Mesothelial cell of epicardium (in vitro differentiated cells): ENCODE measurements at places on chromosomes 12 and 14. TPM values are rescaled to one million over a fixed set of nuclear protein-coding genes. Genes with fewer than 3 reads are reported as not detected.

DNA sequence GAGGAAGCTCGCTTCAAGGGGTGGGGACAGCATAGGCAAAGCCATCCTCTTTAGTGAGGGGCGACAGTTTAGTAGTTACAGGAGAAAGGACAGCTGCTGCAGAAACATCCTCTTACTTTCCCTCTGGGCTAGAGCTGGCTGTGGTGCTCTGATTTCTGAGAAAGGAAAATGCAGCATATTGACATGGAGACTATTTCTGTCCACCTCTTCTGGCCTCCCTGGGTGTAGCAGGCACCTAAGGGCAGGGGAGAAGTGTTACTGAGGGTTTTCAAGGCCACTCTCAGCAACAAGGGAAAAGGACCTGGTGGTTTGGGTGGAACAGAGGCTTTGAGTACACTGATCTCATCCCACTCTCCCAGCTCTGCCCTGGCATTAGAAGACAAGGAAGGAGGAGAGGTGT is 40.0 kb upstream of the CTDSP2 start:
- no peak for DNase-seq
- peaks cover 36% of the 10 kb centered on the region for H3K4me1 ChIP-seq
- no peak overlapping the region for H3K4me3 ChIP-seq
- H3K36me3 ChIP-seq, result peaks cover 4% of the 10 kb centered on the region
- H3K27me3 ChIP-seq, result peaks cover 2% of the 10 kb centered on the region

DNA sequence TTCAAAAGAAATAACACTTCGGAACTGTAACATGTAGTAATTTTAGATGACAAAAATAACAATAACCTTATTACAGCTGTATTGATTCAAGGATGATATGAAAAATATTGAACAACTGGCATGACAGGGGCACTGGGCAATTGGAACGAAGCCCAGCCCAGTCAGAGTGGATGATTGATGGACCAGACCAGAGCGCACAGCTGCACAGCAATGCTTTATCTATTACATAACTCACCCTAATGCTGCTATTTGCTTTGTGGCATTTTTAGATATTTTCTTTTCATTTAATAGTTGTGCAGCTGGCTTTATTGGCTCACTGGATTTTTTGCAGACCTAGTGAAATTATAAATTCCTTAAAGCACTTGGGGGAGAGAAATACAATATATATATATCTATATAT is 26.9 kb upstream of the FERMT2 start:
- no peaks in the 10 kb centered on the region for H3K27me3 ChIP-seq
- H3K27ac ChIP-seq, result no peak overlapping the region
- no peak overlapping the region for H3K4me3 ChIP-seq
- no peaks in the 10 kb centered on the region for H3K36me3 ChIP-seq
- peaks cover 18% of the 10 kb centered on the region for H3K4me1 ChIP-seq

DNA sequence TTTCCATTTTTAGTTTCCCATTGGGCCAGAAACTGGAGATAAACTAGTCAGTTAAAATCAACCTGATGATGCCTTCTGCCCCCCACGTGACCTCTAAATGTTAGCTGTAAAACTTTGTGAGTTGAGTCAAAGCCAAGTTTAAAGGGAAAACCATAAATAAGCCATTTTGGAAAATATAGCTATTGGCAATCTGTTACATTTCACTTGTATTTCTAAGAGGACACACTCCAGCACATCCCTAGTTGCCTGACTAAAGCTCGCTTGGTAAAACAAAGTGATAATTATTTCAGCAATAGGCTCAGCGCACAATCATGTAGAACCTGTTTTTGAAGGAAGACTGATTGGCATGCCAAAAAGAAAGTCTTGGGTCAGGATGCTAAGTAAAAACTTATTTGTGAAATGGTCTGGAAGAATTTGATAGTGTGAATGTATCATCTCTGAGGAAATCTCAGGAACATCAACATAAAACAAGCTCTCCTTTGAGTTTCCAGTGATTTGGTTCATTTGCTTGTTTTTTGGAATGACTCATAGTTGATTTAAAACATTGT is 49.2 kb upstream of the AEBP2 start:
- H3K27me3 ChIP-seq, result no peaks in the 10 kb centered on the region
- peak overlapping the region; percentile 17 for H3K27ac ChIP-seq
- DNase-seq, result no peak
- no peak overlapping the region for H3K4me3 ChIP-seq

Gene FAM181A
- not detected in 3 replicates for total RNA-seq

- H3K27me3 ChIP-seq, result peaks cover 65% of the 10 kb centered on the region
- no peaks in the 10 kb centered on the region for H3K36me3 ChIP-seq
- H3K27ac ChIP-seq, result no peak overlapping the region
- no peak overlapping the region for H3K4me3 ChIP-seq
- peaks cover 3% of the 10 kb centered on the region for H3K4me1 ChIP-seq
- DNase-seq, result no peak
Observed at GRCh38 chr12:5390174-5390799, 41.6 kb upstream of the NTF3 start.

Gene DENND5B
- 27.1 to 27.7 TPM (median 27.2 TPM) in 3 replicates for total RNA-seq

GRCh38 chr14:71242237-71242748 is 335.0 kb downstream of the PCNX1 start:
- peaks cover 2% of the 10 kb centered on the region for H3K27me3 ChIP-seq
- H3K36me3 ChIP-seq, result no peaks in the 10 kb centered on the region
- peak overlapping the region; percentile 14 for H3K27ac ChIP-seq
- no peak overlapping the region for H3K4me3 ChIP-seq
- H3K4me1 ChIP-seq, result peaks cover 12% of the 10 kb centered on the region

GRCh38 chr12:71108355-71108754 is 49.4 kb downstream of the TSPAN8 start:
- DNase-seq, result no peak
- H3K36me3 ChIP-seq, result no peaks in the 10 kb centered on the region
- no peaks in the 10 kb centered on the region for H3K4me1 ChIP-seq
- H3K4me3 ChIP-seq, result no peak overlapping the region
- H3K27me3 ChIP-seq, result no peaks in the 10 kb centered on the region
- H3K27ac ChIP-seq, result no peak overlapping the region

GRCh38 chr14:99055816-99056215 is 216.2 kb downstream of the BCL11B start:
- no peak for DNase-seq
- H3K27me3 ChIP-seq, result no peaks in the 10 kb centered on the region
- no peak overlapping the region for H3K27ac ChIP-seq
- no peak overlapping the region for H3K4me3 ChIP-seq
- H3K4me1 ChIP-seq, result no peaks in the 10 kb centered on the region

Gene ADGRD1
- 5.5 to 7.7 TPM (median 7.2 TPM) in 3 replicates for total RNA-seq

Gene CLEC1A
- total RNA-seq, result 0.32 to 0.51 TPM (median 0.49 TPM) in 3 replicates

Gene CYP27B1
- total RNA-seq, result 3.3 to 4.7 TPM (median 4.0 TPM) in 3 replicates

- peaks cover 11% of the 10 kb centered on the region for H3K36me3 ChIP-seq
- H3K4me1 ChIP-seq, result peaks cover 11% of the 10 kb centered on the region
- no peak overlapping the region for H3K27ac ChIP-seq
- DNase-seq, result no peak
Observed at GRCh38 chr12:45336331-45336730, 120.4 kb downstream of the ANO6 start.

DNA sequence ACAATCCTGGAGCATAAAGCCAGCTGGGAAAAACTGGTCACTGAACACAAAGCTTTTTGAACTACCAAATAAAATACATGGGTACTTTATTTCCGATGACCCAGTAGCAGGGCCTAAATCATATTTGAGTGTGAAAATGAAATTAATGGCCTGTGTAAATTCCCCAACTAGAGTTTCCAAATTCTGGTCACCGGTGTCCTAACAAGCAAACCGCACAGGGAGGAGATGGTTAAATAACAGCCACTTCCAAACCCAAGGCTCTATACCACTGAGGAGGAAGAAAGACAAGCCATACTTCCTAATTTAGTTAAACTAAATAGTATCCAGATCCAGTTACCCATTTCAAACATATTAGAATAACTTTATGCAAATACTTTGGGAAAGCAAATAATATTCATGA is 40.1 kb upstream of the DUSP6 start:
- peaks cover 29% of the 10 kb centered on the region for H3K4me1 ChIP-seq
- no peaks in the 10 kb centered on the region for H3K27me3 ChIP-seq
- DNase-seq, result no peak
- H3K27ac ChIP-seq, result no peak overlapping the region
- H3K36me3 ChIP-seq, result no peaks in the 10 kb centered on the region

DNA sequence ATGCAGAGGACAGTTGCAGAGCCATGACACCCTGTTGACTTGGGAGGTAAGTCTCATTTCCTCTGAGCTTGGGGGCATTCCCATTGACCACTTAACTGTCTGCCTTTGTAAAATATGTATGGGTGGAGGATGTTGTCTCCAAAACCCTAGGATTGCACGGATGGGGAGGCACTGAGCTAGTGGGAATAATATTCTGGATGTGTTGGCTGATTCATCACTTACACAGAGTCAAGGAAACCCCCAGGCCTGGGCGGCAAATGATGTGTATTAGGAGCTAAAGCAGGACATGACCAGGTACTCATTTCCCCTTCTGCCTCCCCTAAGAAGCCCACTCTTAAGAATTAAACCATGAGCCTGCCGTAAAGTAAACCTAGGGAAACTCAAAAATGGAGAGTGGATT is 319.4 kb downstream of the VRK1 start:
- H3K27me3 ChIP-seq, result peaks cover 54% of the 10 kb centered on the region
- H3K4me1 ChIP-seq, result peaks cover 2% of the 10 kb centered on the region
- H3K27ac ChIP-seq, result no peak overlapping the region
- H3K4me3 ChIP-seq, result no peak overlapping the region
- H3K36me3 ChIP-seq, result no peaks in the 10 kb centered on the region

GRCh38 chr14:68047906-68048305 is 228.3 kb downstream of the RAD51B start:
- peak overlapping the region; percentile 7 for H3K27ac ChIP-seq
- peaks cover 5% of the 10 kb centered on the region for H3K36me3 ChIP-seq
- H3K4me3 ChIP-seq, result no peak overlapping the region
- DNase-seq, result no peak
- H3K27me3 ChIP-seq, result no peaks in the 10 kb centered on the region

GRCh38 chr12:118870551-118870950 is 110.8 kb upstream of the SRRM4 start:
- no peak overlapping the region for H3K27ac ChIP-seq
- peaks cover 14% of the 10 kb centered on the region for H3K27me3 ChIP-seq
- DNase-seq, result no peak
- no peaks in the 10 kb centered on the region for H3K4me1 ChIP-seq
- no peak overlapping the region for H3K4me3 ChIP-seq

Gene ARG2
- 2.5 to 4.5 TPM (median 2.9 TPM) in 3 replicates for total RNA-seq

DNA sequence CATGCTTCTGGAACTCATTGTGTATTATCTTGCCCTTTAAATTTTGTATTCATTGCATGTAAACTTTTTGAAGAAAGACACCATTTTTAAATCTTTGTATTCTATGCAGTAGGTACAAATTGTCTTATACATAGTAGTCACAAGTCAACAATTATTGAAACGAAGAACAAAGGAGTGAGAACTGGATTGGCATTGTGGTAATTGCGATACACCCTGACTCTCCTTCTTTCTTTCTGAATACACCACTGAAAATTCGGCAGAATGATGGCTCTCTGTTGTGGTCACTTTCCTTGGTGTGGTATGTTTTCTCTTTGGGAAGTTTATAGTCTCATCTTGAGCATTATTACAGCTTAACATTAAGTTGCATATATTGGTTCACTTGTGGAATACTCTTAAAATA is 34.1 kb downstream of the SLC16A7 start:
- no peak for DNase-seq
- no peak overlapping the region for H3K27ac ChIP-seq
- H3K36me3 ChIP-seq, result no peaks in the 10 kb centered on the region
- peaks cover 4% of the 10 kb centered on the region for H3K4me1 ChIP-seq
- no peak overlapping the region for H3K4me3 ChIP-seq

DNA sequence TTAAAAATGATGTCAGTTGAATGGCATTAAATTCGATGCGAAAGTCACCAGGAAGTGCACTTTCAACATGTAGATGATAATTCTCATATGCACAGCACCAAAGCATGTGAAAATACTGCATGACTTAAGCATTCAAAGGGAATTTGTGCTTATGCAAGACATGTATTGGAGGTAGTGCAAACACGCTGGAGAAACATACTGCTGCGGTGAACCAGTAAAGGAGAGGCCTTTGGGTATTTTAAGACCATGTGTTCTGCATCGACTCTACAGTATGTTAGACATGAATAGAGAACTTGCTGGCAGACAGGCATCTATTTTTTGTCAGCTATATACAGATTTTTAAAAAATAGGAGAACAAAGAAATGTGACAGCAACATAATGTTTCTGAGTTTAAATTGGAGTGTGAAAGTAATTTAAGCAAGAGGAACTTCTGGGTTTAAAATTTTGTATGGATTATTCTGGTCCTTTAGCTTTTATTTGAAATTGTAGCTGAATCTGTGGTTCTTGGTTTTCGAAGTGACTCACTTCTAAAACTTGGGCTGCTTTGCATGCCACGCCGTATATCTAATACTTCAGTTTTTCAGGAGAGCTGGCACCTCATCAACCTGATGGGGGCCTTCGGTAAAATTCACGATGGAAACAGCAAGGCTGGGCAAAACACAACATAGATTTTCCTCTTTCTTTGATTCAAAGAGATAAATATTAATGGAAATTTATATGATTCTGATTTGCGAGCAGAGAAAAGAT is 408.7 kb downstream of the APAF1 start:
- no peak overlapping the region for H3K27ac ChIP-seq
- no peaks in the 10 kb centered on the region for H3K27me3 ChIP-seq
- H3K4me1 ChIP-seq, result no peaks in the 10 kb centered on the region
- no peak overlapping the region for H3K4me3 ChIP-seq
- H3K36me3 ChIP-seq, result no peaks in the 10 kb centered on the region
- no peak for DNase-seq

- no peaks in the 10 kb centered on the region for H3K36me3 ChIP-seq
- peak; percentile 41 for DNase-seq
- H3K27me3 ChIP-seq, result no peaks in the 10 kb centered on the region
- H3K4me3 ChIP-seq, result peak overlapping the region; percentile 87
Observed at GRCh38 chr14:55580470-55581341, 699 bp downstream of the KTN1 start.

Gene CCDC197
- not detected in 3 replicates for total RNA-seq

GRCh38 chr14:75495882-75496281 is 26.4 kb upstream of the BATF start:
- DNase-seq, result no peak
- no peak overlapping the region for H3K27ac ChIP-seq

GRCh38 chr12:3974883-3975282 is 101.7 kb upstream of the PARP11 start:
- H3K4me1 ChIP-seq, result peaks cover 22% of the 10 kb centered on the region
- H3K36me3 ChIP-seq, result no peaks in the 10 kb centered on the region
- DNase-seq, result no peak
- no peaks in the 10 kb centered on the region for H3K27me3 ChIP-seq
- H3K4me3 ChIP-seq, result no peak overlapping the region

DNA sequence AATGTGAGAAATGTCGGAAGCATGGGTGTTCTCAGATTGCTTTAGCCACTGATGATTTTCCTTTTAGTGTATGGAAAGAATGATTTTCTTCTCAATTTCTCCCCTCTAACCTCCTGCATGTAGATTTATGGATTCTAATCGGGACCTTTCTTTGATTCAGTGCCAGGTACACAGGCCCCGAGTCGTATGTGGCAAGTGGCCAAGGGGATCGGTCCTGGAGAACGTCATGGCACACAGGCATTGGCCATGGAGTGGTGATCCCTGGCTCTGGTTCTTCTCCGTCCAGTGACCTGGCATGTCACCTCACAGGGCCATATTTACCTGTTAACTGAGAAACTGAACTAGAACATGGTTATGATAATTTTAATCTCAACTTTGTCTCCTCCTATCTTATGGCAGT is 58.1 kb downstream of the ETV6 start:
- DNase-seq, result no peak
- peaks cover 3% of the 10 kb centered on the region for H3K36me3 ChIP-seq
- no peaks in the 10 kb centered on the region for H3K27me3 ChIP-seq
- peak overlapping the region; percentile 84 for H3K27ac ChIP-seq
- H3K4me3 ChIP-seq, result no peak overlapping the region

- no peak overlapping the region for H3K4me3 ChIP-seq
- peaks cover 37% of the 10 kb centered on the region for H3K27me3 ChIP-seq
- no peaks in the 10 kb centered on the region for H3K36me3 ChIP-seq
- no peak for DNase-seq
- H3K27ac ChIP-seq, result no peak overlapping the region
Observed at GRCh38 chr12:452667-453210, 7.0 kb upstream of the B4GALNT3 start.
